Activated CD4-positive, CD25-positive, alpha-beta regulatory T cell (primary cell): ENCODE measurements at places on chromosomes 12 and 14.

DNA sequence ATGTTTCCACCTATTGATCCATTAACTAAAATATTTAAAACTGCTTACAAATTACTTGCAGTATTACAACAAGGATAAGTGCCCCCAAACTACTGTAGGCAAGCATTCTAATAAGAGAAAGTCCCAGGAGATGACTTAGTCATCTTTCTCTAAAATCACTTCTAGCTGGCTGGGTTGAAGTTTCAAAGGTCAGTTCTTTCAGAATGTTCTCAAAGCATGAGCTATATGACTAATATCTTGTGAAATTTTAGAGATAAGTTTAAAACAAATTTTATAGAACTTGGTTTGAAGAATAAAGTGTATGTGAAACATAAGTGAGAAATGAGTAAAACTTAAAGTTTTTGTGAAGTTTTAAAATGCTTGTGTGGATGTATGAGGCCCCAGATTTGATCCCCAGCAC, 24.3 kb upstream of the OR6J1 start:
- no peak for DNase-seq

- DNase-seq, result no peak
These were observed 173.5 kb downstream of the ALG10B start for GRCh38 chr12:38490073-38490472.

DNA sequence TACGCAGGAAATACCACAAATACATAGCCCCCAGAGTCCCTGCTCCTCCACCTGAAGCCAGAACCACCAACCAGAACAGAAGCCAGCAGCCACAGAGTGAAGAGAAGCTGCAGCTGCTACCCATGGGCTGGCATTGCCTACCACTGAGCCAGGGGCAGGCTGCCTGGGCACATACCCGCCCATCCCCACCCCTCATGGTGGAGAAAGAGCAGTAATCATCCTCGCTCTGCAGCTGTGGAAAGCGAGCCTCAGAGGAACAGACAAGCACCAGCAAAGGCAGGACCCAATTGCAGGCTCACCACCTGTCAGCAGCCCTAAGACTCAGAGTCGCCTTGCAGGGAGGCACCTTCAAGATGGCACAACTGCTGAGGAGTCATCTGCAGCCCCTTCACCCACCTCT, 11.2 kb upstream of the CD9 start:
- DNase-seq, result no peak

DNA sequence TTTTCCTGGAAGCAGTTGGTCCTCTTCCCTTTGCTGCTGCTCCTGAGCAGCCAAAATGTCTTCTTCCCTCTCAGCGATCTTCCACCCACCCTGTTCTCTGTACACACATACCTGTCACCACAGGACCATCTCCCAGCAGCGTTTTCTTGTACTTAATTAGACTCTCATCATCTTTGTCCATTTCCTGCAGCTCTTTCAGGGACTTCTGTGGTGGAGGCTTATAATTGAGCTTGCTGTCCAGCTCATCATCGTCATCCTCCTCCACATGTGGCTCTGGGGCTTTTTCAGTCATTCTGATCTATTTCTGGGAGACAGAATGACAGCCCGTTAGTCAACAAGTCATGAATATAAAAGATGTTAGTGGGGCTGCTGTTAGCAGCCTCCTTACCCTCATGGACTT, 11.0 kb downstream of the ARHGDIB start:
- no peak for DNase-seq

GRCh38 chr12:79373896-79374499, 316.8 kb downstream of the PAWR start:
- DNase-seq, result no peak

DNA sequence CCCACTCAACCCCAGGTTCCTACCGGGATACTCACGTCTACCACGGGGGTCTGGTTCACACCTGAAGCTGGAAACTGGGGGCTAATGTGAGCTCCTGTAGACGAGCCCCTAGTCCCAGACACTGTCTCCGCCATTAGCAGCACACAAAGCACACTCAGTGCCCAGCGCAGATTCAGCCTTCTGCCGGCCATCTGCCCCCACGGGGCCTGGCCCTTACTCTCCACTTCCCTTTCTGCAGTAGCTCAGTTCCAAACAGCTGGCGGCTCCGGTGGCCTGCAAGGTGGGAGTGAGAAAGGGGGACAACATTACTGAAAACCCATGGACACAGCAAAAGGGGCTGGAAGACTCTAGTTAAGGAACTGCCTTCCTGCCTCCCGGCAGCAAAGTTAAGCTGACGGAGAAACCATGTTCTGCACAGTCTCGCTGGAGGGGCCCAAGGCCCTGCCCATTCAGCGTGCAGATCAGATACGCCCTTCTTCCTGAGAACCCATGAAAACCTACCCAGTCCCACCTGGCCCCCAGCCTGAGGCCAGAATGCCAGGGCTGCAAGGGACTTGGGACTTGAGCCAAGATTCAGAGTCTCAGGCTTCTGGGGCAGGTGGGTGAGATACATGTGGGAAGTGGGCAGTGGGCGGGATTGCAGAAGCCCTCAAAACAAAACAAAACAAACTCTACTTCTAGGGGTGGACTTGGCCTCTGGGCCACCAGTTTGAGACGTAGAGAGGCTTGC, 2.1 kb downstream of the SLC8B1 start:
- no peak for DNase-seq
